GM03348 (cell line): ENCODE measurements at places on chromosomes 11 and 22.
A peak's percentile ranks its signal among the peaks of the same experiment; 100 is the strongest.

DNA sequence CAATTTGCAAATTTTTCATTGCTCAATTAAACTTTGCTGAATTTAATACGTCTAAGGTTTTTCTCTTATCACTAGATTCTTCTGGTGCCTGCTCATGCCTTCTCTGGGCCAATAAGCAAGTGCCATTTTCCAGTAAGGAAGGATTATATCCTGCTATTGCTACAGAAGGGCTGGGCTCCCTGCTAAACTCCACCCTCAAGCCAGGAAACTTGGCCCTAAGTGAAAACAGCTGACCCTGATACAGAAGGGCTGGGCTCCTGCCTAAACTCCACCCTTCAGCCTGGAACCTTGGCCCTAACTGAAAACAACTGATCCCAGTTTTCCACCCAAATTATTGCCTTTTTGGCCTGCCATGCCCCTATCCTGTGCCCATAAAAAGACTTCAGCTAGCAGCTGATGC is 385.3 kb downstream of the DYNC2H1 start:
- DNase-seq, result peak; percentile 41

GRCh38 chr22:37747080-37747714 is 50.3 kb downstream of the TRIOBP start:
- DNase-seq, result peak; percentile 50

DNA sequence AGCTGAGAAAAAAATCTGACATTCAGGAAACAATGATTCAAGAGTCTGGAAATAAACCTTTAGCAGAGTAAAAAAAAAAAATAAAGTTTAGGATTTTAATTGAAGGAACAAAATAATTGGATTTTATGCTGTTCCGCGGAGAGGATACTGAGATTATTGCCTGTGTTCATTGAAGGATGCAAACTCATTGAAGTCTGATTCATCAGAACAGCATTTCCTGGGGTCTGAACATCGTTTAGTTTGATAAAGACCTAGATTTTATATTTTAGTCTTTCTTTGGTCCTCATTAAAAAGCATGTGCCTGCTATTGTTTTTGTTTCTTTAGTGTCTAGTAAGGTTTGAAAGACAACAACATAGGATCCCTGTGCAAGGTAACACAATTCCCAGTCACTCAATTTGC is 4.5 kb downstream of the TLCD5 start:
- no peak for DNase-seq

DNA sequence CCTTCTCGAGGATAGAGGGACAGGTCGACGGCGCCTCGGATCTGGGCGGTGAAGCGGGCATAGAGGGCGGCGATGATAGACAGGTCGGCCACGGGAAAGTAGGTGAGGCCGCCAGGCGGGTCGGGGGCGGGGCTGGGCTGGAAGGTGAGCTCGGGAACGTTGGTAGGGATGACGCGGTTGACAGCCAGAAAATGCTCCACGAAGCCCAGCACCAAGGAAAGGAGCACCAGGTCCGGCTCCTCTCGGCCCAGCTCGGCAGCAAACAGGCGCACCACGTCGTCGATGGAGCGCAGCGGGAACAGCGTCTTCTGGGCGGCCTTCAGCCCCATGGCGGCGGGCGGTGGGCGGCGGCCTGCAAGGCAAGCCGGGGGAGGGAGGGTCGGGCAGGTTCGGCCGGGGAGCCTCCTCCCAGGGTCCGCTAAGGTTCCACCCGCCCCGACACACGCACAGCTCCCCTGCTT is 540 bp downstream of the MEN1 start:
- DNase-seq, result peak; percentile 41

DNA sequence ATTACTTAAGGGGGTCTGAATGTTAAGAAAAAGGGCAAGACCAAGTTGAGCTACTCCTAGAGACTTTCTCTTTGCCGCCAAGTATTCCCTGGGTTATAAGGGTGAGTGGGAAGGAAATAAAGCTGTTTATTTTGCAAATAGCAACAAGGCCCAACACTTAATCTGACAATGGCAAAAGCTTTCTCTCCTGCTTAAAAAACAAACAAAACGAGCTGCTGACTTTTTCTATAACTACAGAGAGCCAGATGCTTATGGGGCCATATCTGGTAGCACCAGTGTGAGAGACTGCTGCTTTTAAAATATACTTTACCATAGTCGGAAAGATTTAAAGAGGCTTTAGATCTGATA is 2.3 kb upstream of the KDM2A start:
- DNase-seq, result no peak

- no peak for DNase-seq
Measured at GRCh38 chr22:46417769-46418168, 82.3 kb downstream of the TRMU start.

DNA sequence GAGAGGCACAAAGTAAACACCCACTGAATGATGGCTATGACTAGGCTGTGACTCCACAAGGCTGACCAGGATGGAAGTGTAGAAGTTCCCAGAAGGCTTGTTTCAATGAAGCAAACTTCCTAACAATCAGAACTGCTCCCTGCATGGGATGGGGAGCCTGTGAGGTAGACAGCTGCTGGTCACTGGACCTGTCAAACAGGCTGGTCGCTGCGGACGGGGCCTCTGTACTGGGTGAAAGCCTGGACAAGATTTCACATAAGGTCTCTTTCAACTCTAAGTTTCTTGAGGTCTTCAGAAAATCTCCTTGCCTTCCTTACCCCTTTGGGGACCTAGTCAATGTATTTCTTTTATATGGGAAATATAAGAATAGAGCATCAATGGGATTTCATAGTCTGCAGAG is 438.2 kb downstream of the BUD13 start:
- no peak for DNase-seq

DNA sequence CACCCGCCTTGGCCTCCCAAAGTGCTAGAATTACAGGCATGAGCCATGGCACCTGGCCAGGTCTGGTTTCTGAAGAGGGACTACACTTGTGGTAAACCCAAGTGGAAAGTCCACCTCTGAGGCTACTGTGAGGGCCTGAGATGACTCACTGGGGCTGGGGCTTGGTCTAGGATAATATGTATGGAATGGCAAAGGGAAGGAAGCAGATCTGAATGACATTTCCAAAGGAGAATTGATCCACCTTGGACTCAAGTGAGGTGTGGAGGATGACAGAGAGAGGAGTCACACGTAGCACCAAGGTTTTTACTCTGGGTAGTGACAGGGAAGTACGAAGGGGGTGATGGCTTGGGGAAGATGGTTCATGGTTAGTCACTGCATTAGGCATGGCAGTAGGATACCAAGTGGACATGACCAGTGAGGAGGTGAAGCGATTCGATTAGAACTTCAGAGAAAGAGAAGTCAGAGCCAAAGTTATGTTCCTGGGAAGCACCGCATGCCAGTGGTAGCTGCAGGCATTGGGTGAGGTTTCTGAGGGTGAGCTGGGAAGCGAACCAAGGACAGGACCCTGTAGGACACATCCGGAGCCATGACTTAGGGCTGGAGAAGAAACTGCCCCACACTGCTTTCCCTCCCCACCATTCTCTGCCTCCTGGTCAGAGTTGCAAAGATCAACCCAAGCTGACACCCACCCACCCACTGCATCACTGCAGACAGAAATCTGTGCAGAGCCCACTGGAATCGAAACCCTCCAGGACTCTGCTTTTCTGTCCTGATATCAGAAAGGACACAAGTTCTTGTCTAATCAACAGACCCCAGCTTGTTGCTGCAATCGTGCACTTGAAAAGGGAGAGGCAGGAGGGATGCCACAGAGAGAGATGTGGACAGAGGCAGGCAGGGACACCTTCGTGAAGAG is 13.0 kb upstream of the BCL9L start:
- DNase-seq, result peak; percentile 51
